Caco-2 (cell line): ENCODE measurements at places on chromosomes 2 and 18. TPM values are rescaled to one million over a fixed set of nuclear protein-coding genes. Genes with fewer than 3 reads are reported as not detected.

GRCh38 chr2:215423234-215423633 lies 12.6 kb downstream of the FN1 start:
- H3K36me3 ChIP-seq, result peaks cover 10% of the 10 kb centered on the region
- H3K27ac ChIP-seq, result peak overlapping the region; percentile 53
- H3K27me3 ChIP-seq, result no peaks in the 10 kb centered on the region
- peaks cover 64% of the 10 kb centered on the region for H3K4me1 ChIP-seq

- peaks cover 5% of the 10 kb centered on the region; the same call in 1 of the 2 replicates for H3K36me3 ChIP-seq
- no peak overlapping the region for H3K4me3 ChIP-seq
- no peak for DNase-seq
- no peaks in the 10 kb centered on the region for H3K27me3 ChIP-seq
- peaks cover 24% of the 10 kb centered on the region for H3K4me1 ChIP-seq
Measured at GRCh38 chr2:30235008-30235655, 3.8 kb downstream of the LBH start.

GRCh38 chr2:54942373-54942772 lies 107.9 kb downstream of the RTN4 start:
- no peak overlapping the region for H3K4me3 ChIP-seq
- DNase-seq, result no peak
- no peaks in the 10 kb centered on the region for H3K27me3 ChIP-seq
- no peaks in the 10 kb centered on the region for H3K36me3 ChIP-seq

DNA sequence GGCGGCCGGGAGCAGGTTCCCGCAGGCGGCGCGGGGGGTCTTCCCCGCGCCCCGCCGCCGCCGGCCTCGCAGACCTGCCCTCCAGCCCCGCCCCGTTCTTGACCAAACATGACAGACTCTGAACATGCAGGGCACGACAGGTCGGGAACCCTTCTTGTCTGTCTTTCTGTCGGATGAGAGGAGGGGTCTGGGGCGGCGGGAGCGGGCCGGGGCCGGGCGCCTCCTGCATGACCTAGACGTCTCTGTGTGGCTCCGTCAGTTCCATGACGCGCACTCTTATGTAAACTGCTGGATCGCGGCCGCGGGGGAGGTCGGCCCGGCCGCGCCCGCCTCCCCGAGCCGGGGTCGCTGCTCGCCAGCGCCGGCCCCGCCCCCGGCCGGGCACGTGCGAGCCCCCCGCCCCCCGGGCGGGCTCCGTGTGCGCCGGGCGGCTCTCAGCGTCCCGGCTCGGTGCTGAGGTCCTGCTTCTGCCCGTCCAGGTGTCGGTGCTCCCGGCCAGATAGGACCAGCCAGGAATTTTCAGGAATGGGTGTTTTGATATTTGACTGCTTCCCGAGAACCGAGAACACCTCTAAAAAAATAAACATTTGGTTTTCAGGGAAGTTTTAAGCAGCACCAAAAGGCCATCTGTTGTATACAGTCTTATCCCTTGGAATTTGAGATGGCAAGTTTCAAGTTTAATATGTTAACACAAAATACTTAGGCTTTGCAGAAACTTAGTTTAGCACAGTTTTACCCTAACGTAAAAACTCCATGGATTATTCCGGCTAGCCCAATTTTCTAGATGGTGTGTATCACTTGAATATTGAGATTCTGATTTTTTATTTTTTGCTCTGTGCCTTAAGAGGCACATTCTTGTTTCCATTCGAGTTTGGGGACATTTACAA lies 733 bp downstream of the ZC3H6 start:
- H3K4me3 ChIP-seq, result peak overlapping the region; percentile 98
- no peaks in the 10 kb centered on the region for H3K36me3 ChIP-seq
- no peaks in the 10 kb centered on the region for H3K27me3 ChIP-seq
- H3K4me1 ChIP-seq, result no peaks in the 10 kb centered on the region
- DNase-seq, result peak; percentile 93

DNA sequence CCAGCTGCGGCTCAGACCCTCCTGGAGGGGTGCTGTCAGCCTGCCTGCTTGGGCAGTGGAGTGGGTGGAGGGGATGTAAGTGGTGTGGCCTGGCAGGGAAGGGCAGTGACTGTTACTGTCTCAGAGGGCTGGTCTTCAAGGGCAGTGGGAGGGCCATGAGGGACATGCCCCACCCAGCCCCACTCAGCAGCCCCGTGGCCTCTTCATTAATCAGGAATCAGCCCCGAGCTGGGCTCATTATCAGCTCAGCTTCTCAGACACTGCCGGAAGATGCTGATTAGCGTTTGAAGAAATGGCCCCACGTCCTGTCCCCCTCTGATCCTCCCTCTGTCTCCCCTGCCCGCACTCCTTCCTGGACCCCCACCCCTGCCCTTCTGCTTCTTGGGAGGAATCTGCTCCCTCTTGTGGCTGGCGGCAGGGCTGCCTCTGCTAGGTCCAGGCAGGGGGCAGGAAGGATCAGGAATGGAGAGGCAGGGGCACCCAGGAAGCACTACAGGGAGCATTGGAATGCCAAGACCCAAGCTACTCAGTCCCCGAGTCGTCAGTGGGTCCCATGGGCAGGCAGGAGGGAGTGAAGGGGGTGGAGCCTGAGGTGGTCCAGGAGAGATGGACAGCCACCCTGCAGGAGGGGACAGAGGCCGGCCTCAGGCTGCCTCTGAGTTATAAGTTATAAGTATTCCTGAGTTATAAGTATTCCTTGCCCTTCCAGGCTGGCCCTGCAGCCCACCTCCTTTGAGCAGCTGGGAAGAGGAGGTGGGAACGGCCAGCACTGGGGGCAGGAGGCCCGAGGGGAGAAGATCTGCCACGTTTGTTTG lies 7.0 kb downstream of the ASIC4 start:
- no peaks in the 10 kb centered on the region for H3K27me3 ChIP-seq
- DNase-seq, result peak; percentile 74
- 0 out of 2 replicates have a peak overlapping the region, but pooled peaks have one; percentile 5 for H3K4me3 ChIP-seq
- no peaks in the 10 kb centered on the region for H3K36me3 ChIP-seq

DNA sequence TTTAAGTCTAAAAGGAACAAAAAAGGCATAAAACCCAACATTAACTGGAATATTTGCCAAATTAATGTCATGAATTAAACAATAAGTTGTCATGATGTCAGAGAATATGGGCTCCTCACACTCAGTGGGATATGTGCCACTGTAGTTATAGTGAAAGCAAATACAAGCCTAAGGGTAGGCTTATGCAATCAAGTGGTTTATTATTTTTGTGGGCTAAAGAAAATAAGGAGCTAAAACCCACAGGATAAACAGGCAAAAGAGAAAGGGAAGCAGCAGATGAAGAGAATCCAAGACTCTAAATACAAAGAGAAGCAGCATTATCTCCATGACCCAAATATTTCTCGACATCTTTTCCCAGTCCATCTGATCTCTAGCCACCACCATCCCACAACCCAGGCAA lies 17.5 kb downstream of the YWHAQ start:
- peak overlapping the region; percentile 50 for H3K27ac ChIP-seq
- peaks cover 8% of the 10 kb centered on the region for H3K4me1 ChIP-seq
- H3K36me3 ChIP-seq, result no peaks in the 10 kb centered on the region
- H3K4me3 ChIP-seq, result no peak overlapping the region

DNA sequence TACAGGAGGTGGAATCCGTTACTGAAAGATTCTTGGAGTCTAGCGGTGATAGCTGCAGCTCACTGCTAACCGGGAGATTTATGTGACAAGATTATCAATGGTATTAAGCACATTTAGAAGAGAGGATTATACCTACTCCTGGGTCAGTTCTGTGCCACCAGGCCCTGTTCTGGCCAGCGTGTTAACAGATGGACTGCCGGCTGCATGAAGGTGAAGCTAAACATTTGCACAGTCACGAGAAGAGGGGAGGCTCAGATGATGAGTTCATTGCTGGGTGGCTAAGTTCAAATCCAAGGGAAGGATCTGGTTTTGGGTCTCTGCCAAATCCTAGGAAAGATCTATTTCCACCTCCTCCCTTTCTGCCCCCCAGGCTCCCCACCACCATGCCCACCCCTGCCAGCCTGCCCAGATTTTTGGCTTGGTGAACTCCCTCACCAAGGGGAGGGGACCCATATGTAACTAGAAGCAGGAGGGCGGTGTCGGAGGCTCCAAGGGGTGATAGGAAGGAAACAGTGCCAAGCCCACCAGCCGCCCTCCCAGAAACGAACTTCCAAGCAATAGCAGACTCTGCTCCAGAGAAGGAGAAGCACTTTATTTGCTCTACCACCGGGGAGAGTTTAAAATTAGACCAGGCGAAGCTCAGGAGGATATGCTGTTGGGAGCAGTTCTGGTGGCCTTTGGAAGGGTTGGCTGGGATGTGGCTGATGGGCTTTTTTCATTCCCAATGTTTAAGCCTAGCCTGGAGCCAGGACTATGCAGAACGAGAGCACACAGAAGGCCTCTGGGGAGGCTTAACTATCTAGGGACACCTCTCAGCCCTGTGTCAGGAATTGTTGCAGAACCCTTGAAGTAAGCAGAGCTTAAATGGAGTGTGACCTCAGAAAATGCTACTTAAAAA lies 200.5 kb downstream of the KLHL29 start:
- no peak overlapping the region for H3K27ac ChIP-seq
- H3K4me3 ChIP-seq, result no peak overlapping the region
- H3K4me1 ChIP-seq, result no peaks in the 10 kb centered on the region
- no peak for DNase-seq

The OR6B2 gene
- total RNA-seq, result not detected in 2 replicates

The TMEM178A gene
- total RNA-seq, result 0.29 TPM in 1 of 2 replicates, not detected in the other
